Cardiac septum (tissue), 1 donor: ENCODE measurements at places on chromosomes 2 and 18.

GRCh38 chr2:219460424-219460926 is 25.8 kb downstream of the SPEG start:
- peak; percentile 88 for DNase-seq

DNA sequence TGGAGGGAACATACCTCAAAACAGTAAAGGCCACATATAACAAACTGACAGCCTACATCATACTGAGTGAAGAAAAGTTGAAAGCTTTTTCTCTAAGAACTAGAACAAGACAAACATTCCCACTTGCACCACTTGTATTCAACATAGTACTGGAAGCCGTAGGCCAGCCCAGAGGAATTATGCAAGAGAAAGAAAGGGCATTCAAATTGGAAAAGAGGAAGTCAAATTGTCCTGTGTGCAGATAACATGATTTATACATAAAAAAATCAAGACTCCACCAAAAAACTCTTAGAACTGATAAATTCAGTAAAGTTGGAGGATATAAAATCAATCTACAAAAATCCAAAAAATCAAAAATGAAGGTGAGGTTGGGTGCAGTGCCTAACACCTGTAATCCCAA is 8.0 kb upstream of the KDM3A start:
- no peak for DNase-seq

- DNase-seq = no peak
Observed at GRCh38 chr18:23378302-23378686, 74.8 kb upstream of the RIOK3 start.

- DNase-seq = peak; percentile 86
Observed at GRCh38 chr2:9258953-9259399, 52.4 kb downstream of the ASAP2 start.

DNA sequence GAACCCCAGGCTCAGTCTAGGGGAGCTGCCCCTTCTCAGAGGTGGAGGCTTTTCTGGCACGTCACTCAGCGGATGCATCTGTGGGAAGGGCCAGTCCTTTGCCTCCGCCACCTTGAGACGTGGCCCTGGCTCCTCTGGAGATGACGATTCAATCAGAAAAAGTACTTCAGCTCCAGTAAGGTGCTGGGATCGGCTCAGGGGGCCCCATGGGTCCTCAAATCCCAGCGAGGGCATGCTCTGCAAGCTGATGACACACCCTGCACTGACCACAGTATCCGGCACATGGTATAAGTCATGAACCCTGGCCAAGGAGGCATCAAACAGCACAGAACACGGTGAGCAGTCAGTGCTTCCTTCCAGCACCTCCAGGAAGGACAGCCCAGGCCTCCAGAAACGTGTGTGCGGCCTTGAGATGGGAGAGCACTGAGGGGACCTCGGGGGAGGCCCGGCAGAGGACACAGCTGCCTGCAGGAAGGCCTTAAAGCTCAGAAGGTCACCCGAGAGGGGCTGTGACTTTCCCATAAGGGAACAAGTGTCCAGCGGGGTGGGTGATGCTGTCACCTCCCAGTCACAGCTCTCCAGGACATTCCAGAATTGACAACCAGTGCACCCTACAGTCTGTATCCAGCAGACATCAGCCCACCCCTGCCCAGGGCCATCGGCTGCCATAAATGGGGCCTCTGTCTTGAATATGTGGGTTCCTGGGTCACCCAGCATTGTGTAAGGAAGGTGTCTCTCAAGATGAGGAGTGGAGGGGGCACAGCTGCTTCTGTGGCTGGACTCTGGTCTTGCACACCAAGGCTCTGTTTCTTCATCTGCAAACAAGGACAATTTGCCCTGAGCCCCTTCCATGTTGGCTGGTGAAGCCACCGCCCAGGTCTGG is 205.8 kb downstream of the NDUFA10 start:
- DNase-seq = peak; percentile 57

DNA sequence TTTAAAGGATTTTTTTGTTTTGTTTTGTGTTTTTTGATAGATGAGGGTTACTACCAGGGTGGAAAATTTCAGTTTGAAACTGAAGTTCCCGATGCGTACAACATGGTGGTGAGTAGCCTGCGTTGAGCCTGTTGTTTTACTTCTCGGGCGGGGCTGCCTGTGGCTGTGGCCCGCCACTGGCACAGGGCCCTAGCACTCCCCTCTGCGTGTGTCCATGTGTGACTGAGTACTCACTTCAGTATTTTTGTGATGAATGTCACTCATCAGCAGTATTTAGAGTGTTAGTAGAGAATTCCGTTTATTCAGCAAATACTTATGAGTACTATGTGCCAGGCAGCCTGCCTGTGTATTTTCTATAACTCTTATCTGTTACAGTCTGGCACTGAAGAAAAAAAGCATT is 44.3 kb upstream of the SCLY start:
- DNase-seq = no peak

DNA sequence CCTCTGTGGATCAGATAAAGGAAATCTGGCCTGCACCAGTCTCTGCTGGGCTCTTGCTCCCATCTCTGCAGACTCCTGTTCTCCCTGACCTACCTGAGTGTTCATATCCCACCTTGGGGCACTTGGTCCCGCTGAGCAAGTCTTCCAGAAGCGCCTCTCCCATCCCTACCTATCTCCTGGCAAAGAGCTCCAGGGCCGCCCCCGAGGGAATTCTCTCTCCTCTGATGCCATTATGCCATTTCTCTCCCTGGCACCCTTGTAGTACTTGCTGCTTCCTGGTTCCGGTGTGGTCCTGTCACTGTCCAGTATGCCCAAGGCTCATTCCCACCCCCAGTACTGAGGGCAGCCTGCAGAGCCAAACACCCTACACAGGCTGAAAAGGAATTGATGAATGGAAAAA is 99.8 kb downstream of the KLHL29 start:
- peak; percentile 38 for DNase-seq
